ENCODE measurements at places on chromosomes 3 and 15.

- DNase-seq: no peak
These were observed 28.0 kb upstream of the TIMP4 start for GRCh38 chr3:12186515-12187286.

GRCh38 chr3:197333901-197334639, 35.7 kb upstream of the DLG1 start:
- no peak for DNase-seq

- DNase-seq: no peak
These were observed 7.0 kb downstream of the MAPKAPK3 start for GRCh38 chr3:50623840-50624474.

- DNase-seq: no peak
These were observed 10.7 kb downstream of the NFKBIZ start for GRCh38 chr3:101859882-101860448.

DNA sequence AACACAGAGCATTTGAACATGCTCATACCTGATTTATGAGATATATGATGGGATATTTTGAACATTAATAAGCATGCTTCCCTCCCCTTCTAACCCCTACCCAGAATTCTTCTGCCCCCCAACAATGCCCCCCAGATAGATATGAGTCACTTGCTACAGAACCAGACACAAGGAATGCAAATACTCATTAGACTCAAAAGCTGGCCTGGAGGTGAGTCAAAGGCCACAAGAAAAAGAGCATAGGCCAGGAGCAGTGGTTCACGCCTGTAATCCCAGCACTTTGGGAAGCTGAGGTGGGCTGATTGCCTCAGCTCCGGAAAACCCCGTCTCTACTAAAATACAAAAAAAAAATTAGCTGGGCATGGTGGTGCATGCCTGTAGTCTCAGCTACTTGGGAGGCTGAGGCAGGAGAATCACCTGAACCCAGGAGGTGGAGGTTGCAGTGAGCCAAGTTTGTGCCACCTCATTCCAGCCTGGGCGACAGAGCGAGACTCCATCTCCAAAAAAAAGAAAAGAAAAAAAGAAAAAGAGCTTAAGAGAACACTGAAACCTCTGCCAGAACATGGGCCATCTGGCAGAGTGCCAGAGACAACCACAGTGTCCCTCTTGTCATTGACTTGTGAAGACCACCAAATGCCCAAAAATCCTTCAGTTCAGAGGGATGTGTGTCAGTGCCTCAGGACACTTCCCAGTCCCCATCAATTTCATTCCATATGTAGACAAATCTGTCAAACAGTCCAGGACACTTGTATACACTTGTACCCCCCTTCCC, 3.9 kb upstream of the SH3GL3 start:
- no peak for DNase-seq

DNA sequence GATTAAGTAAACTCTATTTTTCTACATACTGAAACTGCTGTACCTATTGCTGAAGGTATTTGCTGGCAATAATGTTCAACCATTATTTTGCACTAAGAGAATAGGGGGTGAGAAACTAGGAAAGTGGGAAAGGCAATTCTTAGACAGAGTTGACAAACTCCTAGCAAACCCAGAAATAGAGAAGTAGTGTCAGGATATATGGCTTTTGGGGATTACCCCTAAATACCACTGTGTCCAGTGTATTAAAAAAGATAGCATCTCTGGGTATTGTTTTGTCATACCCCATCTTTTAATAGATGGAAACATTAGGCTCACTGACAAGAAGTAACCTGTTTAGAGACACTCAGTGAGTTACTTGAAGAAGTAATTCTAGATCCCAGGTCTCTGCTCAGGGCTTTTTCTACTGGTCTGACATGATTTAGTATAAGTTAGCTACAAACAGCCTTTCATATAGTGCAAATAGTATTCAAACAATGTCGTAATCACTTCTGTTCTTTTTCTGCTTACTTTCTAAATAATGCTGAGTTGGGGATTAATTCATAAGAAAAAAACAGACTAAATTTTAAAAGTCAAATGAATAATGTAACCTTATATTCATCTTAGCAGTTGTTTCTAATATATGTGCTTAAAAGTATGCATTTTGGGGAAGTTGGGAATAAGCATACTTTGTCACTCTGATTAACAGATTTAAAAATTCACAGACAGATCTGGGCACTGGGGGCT, 107.2 kb downstream of the IL1RAP start:
- no peak for DNase-seq

- DNase-seq: no peak
These were observed 704.2 kb downstream of the OTOL1 start for GRCh38 chr3:162200836-162201235.

DNA sequence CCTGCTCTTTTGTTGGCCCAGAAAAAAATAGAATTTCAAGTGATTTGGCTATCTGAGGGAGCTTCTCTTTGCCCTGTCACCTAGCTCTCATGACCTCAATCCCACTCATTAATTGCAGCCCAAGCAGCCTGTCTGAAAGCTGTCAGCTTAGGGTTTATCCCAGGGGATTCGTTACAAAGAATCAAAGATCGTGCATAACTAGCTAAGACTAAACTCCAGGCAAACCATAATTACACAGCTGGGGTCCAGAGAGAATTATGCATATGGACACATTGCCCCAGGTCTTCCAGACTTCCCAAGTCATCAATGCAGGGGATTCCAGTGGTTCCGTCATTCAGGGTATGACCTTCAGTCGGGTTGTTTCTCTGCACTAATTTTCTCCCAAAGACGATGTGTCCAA, 91.6 kb upstream of the CBLB start:
- DNase-seq: no peak

- DNase-seq: no peak
These were observed 485.9 kb downstream of the NSUN3 start for GRCh38 chr3:94548581-94549316.

- DNase-seq: no peak
These were observed 723.8 kb downstream of the MECOM start for GRCh38 chr3:168939651-168940238.
